Bronchus fibroblast of lung (primary cell): ENCODE measurements at places on chromosomes 6 and 20. TPM values are rescaled to one million over a fixed set of nuclear protein-coding genes. Genes with fewer than 3 reads are reported as not detected.

Gene NFKBIL1
- 17.7 and 19.9 TPM in 2 replicates for total RNA-seq

Gene TRIM10
- total RNA-seq: not detected in 2 replicates

Gene SSTR4
- total RNA-seq: not detected in 2 replicates

Gene DEFB127
- not detected in 2 replicates for total RNA-seq

Gene SYTL3
- total RNA-seq: 0.84 and 1.6 TPM in 2 replicates

Gene IL17F
- total RNA-seq: not detected in 2 replicates

Gene CALHM4
- total RNA-seq: not detected in 2 replicates

Gene COL9A1
- total RNA-seq: not detected in 2 replicates

Gene AVP
- not detected in 2 replicates for total RNA-seq

Gene EYA4
- total RNA-seq: 8.1 and 8.2 TPM in 2 replicates

Gene ULBP3
- 15.9 and 18.5 TPM in 2 replicates for total RNA-seq

Gene SLC32A1
- total RNA-seq: not detected in 2 replicates

Gene PNLDC1
- not detected in 2 replicates for total RNA-seq

Gene ZMYND8
- 26.4 and 26.6 TPM in 2 replicates for total RNA-seq

Gene GJA1
- 75.4 and 82.4 TPM in 2 replicates for total RNA-seq

Gene NOL4L
- 6.8 and 11.9 TPM in 2 replicates for total RNA-seq

Gene LRRC73
- total RNA-seq: under 0.01 and 0.15 TPM in 2 replicates

Gene RHAG
- total RNA-seq: not detected in 2 replicates

Gene PTPRT
- not detected in 2 replicates for total RNA-seq

Gene SYCP2L
- under 0.01 and 0.30 TPM in 2 replicates for total RNA-seq

Gene TMC2
- not detected in 2 replicates for total RNA-seq

Gene CTCFL
- total RNA-seq: not detected in 2 replicates

Gene HLA-DPA1
- total RNA-seq: 0.50 TPM in 1 of 2 replicates, not detected in the other

Gene CDH4
- total RNA-seq: 10.8 and 11.6 TPM in 2 replicates

Gene PLCG1
- 48.4 and 57.7 TPM in 2 replicates for total RNA-seq

Gene LINC00237
- total RNA-seq: not detected in 2 replicates

Gene TSBP1
- total RNA-seq: not detected in 2 replicates

Gene CRISP2
- total RNA-seq: not detected in 2 replicates

Gene BMP7
- total RNA-seq: not detected in 2 replicates

Gene GHRH
- not detected in 2 replicates for total RNA-seq

Gene MDFI
- total RNA-seq: 7.0 and 7.6 TPM in 2 replicates

Gene ADGB
- not detected in 2 replicates for total RNA-seq

Gene SCAF8
- total RNA-seq: 17.1 and 20.5 TPM in 2 replicates

Gene BFSP1
- total RNA-seq: 1.7 and 2.7 TPM in 2 replicates
